ENCODE measurements at places on chromosomes 1 and 21.

DNA sequence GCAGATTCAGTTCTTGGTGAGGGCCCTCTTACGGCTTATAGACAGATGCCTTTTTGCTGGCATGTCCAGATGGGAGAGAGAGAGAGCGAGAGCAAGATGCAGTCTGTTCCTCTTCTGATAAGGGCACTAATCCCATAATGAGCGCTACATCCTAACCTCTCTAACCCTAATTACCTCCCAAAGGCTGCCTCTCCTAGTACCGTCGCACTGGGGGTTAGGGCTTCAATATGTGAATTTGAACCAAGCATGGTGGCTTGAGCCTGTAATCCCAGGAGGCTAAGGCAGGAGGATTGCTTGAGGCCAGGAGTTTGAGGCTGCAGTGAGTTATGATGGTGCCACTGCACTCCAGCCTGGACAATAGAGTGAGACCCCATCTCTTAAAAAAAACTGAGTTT lies 10.5 kb upstream of the SDE2 start:
- DNase-seq = no peak

- DNase-seq = no peak
These were observed 115.8 kb upstream of the SPAG17 start for GRCh38 chr1:118300808-118301207.

- DNase-seq = no peak
These were observed 2.8 kb upstream of the AZIN2 start for GRCh38 chr1:33078030-33078591.

DNA sequence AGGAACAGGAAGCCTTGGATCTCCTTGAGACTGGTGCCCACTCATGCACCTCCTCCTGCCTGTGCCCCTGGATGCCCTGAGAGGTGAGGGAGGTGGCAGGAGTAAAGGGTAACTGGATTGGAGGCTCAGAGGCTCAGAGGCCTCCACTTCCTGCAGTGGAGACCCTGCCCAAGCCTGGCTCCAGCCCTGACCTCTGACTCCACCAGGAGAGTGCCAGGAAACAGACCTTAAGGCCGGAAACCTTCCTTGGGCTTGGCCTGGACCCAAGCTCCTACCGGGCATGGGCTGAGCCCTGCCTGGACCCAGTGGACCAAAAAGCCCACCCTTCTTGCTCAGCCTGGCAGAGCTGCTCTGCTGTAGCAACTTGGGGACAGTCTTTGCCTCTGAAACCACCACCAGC lies 15.0 kb upstream of the CELA3B start:
- DNase-seq = no peak

- no peak for DNase-seq
These were observed 623.9 kb upstream of the PKN2 start for GRCh38 chr1:88060112-88060673.

GRCh38 chr1:241640867-241641622 lies 876 bp upstream of the CHML start:
- no peak for DNase-seq

DNA sequence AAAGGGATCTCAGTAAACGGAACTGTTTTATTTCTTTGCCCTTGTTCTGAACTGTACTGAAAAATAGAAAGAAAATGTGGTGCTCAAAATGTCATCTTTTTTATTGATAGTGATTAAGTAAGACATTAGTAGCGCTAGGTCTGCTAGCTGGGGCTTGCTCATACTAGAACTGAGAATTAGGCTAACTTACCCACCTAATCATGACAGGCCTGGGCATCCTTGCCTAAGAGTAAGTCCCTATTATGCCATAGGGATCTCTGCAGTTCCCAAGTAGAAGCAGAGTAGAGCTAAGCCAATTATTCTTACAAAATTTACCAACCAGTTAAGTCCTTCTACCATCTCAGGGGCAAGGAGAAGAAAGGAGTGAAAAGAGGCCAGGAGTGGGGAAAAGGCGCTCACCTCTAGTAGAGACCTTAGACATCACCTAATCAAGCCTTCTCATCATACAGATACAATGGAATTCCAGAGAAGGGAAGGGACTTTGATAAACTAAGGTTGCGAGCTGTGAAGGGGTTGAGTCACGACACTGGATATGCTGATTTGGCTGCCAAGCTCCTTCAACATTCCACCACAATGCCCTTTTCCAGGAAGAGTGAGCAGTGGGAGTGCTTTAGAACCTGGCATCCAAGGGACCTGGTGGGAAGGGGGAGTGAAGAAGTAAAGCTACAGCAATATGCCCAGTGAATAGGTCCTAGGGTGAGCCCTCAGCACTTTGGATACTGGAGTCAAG lies 27.7 kb upstream of the RPTN start:
- no peak for DNase-seq

Data from NK-92 treated with Interleukin-12 subunit alpha and Interleukin-12 subunit beta, amount 100 ng/mL, for 24 hours (cell line).